ENCODE measurements at places on chromosomes 6 and 20. TPM values are rescaled to one million over a fixed set of nuclear protein-coding genes. Genes with fewer than 3 reads are reported as not detected.

Gene SLC26A8
- total RNA-seq: 1.4 TPM

Gene ANKRD66
- total RNA-seq: not detected

Gene HSF2
- 20.5 TPM for total RNA-seq

DNA sequence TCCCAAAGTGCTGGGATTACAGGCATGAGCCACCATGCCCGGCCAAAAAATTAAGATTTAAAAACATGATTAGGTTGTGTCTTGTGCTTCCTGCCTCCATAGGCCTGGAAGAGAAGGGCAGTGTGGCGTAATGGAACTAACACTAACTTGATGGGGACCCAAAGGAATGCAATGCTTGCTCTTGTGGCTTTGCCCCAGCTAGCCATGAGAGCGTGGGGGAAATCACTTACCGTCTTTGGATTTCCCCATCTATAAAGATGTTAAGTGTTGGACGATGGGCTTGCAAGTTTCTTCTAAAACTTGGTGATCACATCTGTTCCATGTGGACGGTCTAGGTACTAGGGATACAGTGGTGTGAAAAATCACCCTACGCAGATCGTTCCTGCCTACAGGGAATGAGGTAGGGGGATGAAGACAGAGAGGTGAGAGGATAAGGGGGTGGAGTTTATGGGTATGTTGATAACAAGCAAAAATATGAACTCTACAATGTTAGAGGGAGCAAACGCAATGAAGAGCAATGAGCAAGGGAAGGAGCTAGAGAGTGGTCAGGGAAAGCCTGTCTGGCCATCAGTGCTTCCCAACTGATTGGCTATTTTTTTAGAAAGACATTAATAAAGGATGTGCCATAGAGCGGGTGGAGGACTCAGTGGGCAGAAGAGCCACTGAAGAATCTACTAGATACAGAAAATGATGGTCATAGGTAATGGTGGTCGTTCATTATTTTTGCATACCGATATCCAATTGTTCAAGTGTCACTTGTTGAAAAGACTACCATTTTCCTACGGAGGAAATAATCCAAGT is 165.2 kb downstream of the BCAS1 start:
- no peak for DNase-seq

DNA sequence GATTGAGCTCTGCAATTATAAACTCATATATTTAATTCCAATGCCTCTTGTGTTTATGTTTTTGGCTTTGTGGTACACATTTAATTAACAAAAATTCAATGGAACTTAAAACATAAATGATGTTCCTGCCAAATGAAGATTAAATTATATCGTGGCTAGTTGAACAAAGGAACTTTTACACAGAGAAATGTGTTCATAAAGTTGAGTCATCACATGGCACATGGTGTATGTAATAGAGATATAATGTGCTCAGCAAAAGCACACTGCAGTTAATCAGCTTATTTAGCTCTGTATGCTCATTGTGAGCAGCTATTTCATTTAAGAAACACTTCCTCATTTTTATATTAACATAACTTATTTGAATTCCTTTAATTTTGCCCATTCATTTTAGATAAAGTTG is 1295.6 kb upstream of the CITED2 start:
- no peak for DNase-seq
